Stimulated activated CD8-positive, alpha-beta memory T cell treated with anti-CD3 and anti-CD28 coated beads, Interleukin-12 subunit alpha, Interleukin-12 subunit beta, amount 100 ng/mL, for 1 hour (primary cell): ENCODE measurements at places on chromosomes 11 and 22.

DNA sequence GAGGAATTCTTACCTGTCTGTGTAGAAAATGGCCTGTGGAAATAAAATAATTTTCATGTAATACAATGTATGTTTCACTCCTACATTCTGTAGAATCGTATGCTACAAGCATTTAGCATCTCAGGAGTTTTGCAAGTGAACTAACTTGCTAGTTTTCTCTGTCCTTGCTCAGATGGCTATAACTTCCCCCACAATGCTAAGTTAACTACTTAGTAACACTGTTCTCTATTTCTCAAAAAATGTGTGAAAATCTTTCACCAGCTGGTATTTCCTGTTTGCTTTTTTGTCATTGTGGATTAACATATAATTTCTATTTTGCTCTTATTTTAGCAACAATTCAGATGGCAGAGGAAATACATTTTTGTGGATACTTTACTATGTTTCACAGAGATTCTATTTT, 4.4 kb downstream of the OR4S2 start:
- DNase-seq: no peak

- DNase-seq: peak; percentile 11
Measured at GRCh38 chr22:42313804-42314581, 43.5 kb upstream of the TCF20 start.

GRCh38 chr22:46240506-46240905, 9.6 kb downstream of the CDPF1 start:
- DNase-seq: no peak

GRCh38 chr11:66749091-66749490, 20.1 kb upstream of the SPTBN2 start:
- DNase-seq: no peak

GRCh38 chr11:34610324-34611041, 10.4 kb upstream of the EHF start:
- DNase-seq: no peak

DNA sequence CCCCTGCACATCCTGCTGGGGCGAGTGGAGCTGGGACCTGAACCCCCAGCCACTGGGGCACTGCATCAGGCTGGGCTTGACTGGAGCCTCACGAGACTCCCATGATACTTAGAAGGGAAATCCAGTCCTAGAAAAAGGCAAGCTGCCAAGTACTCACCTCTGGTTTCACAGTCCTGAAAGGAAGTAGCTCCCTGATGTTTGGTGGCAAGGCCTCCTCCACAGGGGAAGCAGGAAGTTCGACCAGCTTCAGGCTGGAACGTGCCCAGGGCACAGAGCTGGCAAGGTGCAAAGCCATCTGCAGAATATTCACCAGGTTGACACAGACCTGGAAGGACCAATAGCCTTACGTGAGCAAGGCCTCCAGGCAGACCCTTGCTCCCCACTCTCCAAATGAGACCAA, 26.8 kb upstream of the NRIP3 start:
- no peak for DNase-seq

DNA sequence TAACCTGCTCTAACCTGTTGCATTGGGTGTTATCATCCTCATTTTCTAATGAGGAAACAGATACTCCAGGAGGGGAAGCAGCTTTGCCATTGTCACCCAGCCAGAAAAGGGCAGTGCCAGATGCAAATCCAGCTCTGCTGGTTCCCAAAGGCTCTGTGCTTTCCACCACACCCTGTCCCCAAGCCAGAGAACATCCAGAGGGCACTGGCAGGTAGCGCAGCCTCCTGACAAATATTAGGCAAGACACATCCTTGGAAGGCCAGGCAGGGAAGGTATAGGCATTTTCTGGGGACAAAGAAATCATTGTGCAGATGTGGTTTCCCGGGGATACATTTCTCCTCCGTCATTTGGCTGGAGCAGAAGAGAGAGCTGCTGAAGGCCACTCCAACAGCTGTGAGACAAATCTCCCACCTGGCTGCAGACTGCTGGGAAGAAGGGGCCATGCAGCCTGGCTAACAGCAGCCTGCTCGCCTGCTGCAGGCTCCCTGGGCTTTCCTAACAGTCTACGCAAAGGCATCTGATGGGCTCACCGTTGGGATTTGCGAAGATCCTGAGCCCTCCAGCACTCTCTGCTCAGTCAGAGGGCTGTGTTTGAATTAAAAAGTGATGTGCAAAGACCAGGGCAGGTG, 93.9 kb upstream of the PITPNB start:
- DNase-seq: no peak

- no peak for DNase-seq
Measured at GRCh38 chr22:37752189-37753087, 55.3 kb upstream of the GCAT start.

GRCh38 chr11:133828871-133829270, 16.4 kb downstream of the SPATA19 start:
- no peak for DNase-seq

DNA sequence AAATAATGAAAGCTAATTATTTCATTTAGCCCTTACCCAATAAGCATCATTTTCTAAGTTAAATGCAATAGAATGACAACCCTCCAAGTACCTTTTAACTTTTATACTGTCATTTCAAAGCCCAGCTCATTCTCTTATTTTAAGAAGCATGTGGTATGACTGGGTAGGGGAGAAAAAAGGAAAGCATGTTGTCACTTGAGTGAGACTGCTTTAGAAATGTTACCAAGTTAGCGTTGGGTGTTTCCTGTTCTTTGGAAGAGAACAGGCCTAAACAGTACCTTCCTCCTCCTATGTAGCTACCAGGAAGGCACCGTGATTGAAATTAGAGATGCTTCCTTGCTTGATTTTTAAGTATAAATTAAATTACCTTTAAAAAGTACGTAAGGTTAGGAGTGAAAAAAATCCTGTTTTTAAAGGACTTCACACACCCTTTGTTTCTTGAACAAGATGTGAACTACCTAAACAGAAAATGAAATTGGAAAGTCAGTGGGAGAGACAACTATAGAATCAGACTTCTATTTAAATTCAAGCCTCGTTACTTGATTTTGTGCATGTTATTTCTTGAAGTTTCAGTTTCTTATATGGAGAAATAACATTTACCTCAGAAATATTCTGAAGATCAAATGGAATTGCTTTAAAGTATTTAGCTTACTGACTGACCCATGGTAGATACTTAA, 741 bp upstream of the CNTF start:
- DNase-seq: no peak

DNA sequence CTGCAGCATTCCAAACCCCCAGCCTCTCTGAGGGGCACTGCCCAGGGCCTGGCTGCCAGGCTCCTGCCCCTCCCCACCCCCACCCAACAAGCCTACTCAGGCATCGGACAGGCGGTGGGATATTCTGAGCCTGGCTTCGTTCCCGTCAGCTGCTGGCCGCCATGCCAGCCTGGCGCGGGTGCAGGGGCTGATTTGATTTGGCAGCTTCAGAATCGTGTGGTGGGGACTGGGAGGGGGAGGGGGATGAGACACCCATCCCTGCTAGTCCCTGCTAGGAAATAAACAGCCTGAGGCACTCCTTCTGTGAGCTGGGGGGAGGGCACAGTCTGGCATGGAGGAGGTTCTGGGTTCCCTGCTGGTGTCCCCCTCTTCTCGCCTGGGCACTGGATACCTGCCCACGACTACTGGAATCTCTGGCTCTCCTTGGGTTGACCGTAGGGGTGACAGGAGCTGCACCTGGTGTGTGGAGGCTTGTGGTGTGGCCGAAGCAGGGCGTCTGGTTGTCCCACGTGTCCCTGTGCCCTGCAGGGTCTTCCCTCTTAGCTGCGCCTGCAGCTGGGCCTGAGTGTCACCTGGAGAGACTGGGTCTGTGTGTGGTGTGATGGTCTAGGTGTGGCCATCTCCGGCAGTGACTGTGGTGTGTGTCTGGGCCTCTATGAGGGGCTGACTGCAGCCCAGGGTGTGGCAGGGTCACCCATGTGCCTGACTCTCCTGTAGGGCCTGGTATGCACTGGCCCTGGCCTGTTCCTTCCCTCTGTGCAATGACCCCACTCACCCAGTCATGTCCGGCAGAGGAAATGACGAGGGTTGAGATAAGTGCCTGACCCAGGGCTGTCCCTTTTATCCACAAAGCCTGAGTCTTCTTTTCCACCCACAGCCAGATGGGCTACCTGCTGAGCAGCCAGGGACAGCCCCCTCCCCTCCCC, 42.2 kb downstream of the PDE2A start:
- no peak for DNase-seq

DNA sequence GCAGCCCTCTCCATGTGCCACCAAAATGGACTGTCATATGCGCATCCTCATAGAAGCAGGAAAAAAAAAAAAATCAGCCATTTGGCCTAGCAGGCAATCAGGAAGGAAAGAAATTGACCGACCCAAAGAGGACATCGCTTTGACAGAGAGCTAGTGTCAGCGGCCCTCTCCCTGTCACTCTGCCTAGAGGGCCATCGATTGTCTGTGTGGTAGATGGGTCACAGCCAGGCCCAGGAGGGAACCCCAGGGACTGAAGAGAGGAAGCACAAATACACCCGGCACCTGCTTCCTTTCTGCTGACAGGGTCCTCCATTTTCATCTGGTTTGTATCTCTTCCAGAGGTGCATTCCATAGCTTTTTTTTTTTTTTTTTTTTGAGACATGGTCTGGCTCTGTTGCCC, 21.8 kb downstream of the VPS37C start:
- DNase-seq: no peak

DNA sequence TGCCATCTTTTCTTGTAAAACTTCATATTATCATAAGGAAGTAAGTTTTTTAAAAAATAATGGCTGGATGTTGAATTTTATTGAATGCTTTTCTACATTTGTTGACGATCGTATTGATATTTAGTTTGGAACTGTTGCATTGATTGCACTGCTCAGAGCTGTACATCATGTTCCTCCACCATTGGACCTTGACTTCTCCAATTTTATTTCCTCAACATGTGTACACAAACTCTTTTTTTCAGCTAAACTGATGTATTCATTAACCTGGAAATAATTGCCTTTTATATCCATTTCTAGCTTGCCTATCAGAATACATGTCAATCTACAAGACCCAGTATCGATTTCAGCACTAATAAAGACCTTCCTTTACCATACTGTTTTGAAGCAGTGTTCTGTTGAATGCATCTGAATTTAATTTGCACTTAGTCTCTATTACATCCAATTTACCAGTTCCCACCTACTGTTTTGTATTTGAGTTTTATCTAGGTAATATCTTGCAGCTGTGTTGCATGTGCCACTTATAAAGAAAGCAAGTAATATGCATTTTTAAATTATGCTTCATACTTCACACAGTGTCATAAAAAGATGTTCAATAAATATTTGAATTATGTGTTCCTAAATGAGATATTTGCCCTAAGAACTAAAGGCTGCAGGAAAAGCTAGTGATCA, 5.5 kb downstream of the CEP57 start:
- no peak for DNase-seq

DNA sequence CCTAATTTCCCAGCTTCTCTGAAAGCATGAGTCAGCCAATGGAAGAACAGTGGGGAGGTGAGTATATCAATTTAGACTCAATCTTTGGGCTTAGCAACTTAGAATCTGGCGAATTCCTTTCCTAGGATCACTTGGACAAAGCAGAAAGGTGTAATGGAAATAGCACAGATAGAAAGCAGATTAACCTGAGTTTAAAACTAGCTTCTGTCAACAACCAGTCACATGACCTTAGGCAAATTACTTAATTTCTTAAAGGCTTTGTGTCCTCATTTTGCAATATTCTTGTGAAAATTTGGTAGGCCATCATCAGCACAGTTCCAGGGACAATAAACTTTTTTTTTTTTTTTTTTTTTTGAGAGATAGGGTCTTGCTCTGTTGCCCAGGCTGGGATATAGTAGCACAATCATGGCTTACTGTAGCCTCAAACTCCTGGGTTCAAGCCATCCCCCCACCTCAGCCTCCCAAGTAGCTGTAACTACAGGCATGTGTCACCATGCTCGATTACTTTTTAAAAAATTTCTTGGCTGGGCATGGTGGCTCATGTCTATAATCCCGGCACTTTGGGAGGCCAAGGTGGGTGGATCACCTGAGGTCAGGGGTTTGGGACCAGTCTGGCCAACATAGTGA, 40.8 kb upstream of the PCF11 start:
- DNase-seq: no peak

GRCh38 chr11:95762534-95762933, 27.0 kb downstream of the FAM76B start:
- DNase-seq: no peak

DNA sequence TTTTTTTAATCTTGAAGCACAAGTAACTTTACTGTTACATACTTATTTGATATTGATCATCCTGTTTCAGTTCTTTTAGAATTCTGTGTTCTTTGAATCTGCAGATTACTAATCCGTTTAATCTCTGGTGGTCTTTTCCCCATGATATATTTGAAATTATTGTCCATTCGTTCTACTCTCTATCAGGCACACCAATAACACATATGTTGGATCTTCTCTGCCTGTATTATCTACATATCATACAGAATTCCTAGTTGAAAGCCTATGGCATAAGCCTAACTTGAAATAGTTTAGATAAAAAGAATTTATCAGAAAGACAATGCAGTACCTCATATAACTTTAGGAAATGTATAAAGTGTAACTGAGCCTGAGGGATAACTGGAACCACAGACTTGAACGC, 32.6 kb downstream of the STK33 start:
- DNase-seq: no peak

DNA sequence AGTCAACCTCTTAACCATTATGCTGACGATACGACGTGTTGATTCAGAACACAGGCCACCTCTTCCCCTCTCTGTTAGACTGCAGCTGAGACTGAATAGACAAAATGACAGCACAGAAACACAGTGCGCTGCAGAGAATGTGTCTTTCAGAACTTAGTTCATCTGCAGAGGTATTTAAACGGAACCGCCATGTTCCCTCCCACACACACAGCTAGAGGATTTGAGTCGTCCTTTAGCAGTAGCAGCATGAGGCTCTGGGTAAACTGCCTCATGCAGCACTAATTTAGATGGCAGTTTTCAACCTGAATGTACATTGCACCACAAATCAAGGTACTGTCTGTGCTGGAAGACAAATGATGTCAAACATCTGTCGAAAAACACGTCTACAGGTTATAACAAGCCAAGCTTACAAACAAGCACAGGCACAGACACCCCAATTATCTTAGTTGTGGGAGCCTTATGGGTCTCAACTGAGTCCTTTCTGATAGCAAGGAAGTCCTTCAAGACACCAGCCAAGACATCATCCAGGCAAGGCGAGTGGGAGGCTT, 76.6 kb upstream of the LRRC4C start:
- no peak for DNase-seq

- DNase-seq: no peak
Measured at GRCh38 chr11:92236856-92237255, 12.2 kb downstream of the FAT3 start.

- no peak for DNase-seq
Measured at GRCh38 chr22:41320416-41321240, 19.3 kb downstream of the ZC3H7B start.

DNA sequence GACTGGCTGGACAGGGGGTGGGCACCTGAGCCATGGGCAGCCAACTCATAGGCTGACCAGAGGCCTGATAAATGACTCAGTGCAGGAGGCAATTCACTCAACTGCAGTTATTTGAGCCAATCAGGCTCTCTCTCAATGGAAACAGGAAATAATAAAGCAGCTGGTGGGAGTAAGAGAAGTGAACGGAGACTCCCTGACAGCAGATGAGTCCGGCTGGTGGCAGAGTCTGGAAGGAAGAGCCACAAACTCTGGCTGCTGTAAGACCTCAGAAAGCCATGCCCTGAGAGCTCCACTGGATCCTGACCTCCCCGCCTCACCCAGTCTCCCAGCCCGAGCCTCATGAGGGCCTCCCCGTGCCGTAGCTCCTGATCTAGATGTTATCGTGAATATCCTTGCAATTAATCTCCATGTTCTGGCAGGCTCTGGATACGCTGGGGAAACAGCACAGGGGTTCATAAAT, 69.8 kb downstream of the TRIM29 start:
- no peak for DNase-seq
